ENCODE measurements at places on chromosomes 5 and 9.
A peak's percentile ranks its signal among the peaks of the same experiment; 100 is the strongest.

- peak; percentile 31 for DNase-seq
Measured at GRCh38 chr9:112180387-112180881, 5.3 kb upstream of the SUSD1 start.

DNA sequence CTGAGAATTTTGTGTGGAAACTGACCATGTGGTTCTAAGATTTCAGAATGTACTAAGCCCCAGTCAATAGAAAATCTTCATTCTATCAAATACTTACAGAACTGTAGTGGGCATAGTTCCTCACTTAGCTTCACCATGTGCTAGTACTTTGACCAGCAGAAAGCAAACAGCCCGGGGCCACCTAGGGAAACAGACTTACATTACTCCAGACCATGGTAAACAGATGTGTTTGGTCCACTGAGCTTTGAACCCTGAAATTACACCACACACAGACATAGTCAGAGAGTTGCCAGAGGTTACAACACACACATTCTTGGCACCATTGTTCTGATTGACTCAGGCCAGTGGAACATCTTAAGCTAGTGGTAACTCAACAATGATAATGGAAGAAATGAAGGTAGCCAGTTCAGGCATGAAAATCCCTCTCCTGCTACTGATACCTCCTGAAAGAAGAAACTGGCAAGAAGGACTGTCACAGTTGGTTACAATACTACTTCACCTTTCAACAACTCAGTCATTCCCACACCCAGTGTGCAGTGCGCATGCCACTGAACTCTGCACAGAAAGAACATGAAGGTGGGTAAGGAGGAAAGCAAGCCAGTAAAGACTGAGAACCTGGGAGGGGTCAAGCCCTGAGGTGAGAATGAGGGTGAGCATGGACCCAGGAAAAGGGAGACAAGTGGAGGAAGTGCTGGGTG, 18.7 kb upstream of the LECT2 start:
- no peak for DNase-seq

DNA sequence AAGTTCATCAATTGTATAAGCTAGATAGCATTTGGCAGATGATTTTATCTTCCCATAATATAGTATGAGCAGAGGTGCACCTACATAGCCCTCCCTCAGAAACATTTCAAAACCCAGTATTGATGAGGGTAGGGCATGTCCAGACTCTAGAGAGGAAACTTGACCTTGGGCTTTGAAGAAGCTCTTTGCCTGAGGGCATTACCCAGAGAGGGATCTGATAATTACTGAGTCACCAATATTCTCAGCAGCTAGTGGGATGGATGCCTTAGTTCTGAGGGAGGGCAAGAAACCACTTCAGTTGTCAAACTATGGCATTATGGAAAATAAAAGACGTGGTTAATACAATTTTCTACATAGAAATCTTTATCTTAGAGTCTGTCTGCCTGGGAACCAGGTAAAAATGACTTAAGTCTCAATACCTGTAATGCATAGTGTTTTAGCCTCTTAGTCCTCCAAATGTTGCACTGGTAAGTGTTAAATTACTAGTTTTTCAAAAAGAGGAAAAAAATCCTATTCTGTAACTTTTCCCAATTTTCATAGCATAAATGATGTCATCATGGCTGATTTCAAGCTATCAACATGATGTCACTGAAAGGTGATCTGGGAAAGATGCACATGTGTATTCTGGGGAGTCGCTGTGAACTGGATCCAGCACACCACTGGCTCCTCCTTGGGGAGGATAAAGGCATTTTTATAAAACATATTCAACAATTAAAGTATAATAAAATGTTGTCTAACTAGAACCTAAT, 809.0 kb downstream of the KCTD16 start:
- no peak for DNase-seq

DNA sequence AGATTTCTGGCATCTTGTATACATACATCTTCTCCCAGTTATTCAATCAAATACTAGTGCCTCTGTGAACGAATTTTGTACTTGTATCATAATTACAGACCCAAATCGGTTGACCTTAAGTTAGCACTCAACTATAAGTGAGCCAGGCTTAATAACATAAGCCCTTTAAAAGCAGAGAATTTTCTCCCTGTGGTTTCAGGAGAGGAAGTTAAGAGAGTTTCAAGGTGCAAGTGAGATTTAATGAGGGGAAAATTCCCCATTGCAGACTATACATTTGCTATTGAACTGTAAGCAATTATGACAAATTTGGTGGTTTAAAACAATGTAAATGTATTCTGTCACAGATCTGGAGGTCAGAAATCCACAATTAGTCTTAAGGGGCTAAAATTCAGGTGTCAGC, 261.9 kb upstream of the NREP start:
- no peak for DNase-seq

DNA sequence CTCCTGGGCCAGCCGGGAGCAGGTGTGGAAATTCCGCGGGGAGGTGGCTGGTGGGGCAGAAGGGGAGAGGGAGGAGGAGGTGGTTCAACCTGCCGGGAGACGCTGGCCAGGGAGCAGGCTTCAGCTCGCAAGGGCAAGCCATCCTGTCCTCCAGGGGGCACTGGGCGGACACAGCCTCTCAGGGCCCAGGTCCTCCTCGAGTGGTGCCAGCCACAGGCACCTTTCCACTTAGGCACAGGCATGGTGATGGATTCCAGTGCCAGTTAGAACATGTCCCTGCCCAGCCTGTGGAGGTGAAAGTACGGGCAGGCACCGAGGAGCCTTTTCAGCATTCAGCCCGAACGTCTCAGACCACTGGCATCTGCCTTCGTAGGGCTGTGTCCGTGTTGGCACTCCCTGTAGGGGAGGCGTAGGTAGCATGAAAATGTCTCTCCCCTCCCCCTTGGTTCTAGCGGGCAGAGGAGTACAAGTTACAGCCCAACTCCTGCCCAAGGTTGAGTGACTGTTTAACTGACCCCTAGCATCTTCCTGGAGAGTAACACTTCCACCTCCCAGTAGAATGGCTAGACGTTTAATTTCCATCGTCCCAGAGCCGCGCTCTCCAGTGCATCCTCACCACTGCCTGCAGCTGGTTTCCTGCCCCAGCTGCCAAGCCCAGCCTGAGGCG, 48.9 kb downstream of the DAB2IP start:
- DNase-seq: no peak

- DNase-seq: no peak
Measured at GRCh38 chr9:78028926-78029325, 2.7 kb downstream of the GNAQ start.

DNA sequence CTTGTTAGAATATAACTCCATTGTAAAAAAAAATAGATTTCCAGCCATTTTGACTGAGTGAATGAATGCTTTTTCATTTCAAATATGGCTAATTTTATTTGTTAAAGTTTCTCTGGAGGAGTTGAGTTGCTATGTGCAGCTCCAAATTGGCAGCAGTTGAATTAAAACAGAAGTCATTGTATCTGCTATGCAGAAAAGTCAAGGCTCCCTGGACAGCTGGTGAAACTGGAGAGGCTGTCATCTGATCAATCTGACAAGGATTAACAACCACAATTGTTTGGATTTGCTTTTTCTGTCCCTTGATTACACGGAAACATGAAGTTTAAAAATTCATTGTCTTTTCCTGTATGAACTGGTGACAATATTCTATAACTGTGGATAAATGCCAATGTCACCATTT, 713.9 kb downstream of the EFNA5 start:
- DNase-seq: no peak

DNA sequence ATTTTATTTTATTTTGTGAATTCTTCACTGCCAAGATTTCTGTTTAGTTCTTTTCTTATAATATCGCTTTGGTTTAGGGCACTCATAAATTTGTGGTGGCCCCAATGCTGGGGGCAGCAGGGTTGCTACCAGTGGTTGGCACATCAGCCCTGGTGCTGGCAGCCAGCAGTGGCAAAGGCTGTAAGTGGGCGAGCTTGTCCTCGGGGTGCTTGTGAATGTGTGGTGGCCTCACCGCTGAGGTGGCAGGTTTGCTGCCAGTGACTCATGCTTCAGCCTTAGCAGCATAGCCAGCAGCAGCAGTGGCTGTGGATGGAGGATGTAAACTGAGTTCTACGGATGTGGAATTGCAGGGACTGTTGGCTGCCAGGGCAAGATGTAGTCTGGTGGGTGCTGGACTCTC, 262.9 kb upstream of the DMAC1 start:
- DNase-seq: no peak

GRCh38 chr5:76062502-76063041, 20.6 kb upstream of the SV2C start:
- DNase-seq: no peak

DNA sequence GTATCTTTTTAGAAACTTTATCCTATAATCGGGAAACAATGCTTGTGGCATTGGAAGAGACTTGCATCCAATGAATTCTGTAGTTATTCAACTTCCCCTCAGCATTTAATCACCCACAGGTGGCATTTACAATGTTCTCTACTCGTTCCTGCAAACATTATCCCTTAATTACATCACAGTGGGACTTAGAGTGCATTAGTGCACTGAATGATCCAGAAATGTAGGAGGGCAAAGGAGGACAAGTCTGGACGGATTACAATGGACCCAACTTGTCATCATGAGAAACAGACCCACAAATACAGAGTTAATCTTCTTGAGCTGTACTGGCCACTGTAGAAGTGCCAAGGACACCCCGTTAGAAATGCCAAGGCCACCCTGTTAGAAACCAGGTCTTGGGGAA, 129.1 kb downstream of the DOCK8 start:
- DNase-seq: no peak

DNA sequence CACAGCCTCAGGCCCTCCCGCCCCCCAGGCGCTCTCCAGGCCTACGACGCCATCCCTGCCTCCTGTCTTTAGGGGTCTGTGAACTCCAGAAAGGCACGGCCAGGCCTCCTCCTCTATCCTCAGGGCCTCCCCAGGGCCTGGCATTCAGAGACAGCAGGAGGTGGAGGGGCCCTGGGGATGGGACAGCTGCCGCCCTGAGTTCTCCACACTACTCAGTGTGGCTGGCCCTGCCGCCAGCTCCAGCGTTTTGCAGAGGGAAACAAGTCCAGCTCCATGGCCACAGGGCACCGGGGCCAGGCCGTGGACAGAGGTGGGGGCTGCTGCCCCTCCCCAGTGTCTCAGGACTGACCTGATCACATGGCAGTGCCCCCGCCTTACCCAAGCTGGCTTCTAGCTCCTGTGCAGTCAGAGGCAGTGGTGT, 16.4 kb downstream of the SH3GLB2 start:
- DNase-seq: no peak

DNA sequence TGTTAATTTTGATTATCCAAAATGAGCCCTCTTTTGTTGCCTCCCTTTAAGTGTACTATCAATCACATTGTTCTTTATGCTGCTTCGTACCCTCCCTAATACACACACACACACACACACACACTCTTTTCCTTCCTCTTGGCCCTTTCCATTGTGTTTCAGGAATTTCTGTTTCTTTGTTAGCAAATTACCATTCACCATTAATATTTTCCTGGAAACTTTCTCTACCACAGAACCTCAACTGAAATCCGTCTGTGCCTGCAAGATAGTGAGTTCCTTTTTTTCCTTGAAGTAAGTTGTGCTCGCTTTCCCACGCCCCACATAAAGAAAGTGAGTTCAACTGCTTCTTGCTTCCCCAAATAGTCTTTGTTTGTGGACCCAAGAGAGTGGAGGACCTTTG, 61.8 kb downstream of the SMIM15 start:
- no peak for DNase-seq

DNA sequence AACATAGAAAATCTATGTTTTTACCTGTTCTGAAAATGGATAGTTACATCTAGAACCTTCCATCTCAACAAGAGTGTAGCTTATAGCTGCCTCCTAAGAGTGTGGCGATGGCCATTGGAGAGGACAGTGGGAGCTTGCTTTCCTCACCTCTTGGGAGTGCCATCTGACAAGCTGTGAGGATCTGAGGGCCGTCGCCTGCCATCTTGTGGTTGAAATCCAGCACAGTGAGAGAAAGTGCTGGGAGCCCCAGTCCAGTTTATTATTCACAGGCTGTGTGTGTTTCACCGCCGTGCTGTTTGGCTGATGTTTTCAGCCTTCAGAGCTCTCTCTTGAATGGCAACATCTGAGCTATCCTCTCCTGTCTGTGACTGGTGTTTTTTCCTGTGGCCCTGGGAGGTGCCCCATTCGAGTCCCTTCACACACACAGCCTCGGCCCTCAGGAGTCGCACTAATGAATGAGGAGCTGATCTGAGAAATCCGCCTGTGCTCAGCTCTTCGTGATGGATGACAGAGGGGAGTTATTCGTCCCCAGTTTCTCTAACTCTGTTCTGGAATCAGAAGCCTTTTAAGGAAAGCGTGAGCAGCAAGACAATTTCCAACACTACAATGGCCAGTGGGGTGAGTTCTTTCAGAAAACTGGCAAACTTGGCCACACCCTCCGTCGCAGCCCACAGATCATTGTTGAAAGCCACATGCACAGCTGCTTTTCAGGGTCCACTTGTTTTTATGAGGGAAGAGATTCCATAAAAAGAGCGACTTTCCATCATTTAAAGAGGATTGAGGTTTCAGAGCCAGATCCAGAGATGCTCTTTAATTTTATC, 170.3 kb downstream of the PDZD2 start:
- no peak for DNase-seq

GRCh38 chr5:160369990-160370712, at the start of gene C1QTNF2:
Gene C1QTNF2 (minus strand): TSS chr5:160370626. CDS start chr5:160355011, 15,615 bp downstream.
- DNase-seq: no peak

DNA sequence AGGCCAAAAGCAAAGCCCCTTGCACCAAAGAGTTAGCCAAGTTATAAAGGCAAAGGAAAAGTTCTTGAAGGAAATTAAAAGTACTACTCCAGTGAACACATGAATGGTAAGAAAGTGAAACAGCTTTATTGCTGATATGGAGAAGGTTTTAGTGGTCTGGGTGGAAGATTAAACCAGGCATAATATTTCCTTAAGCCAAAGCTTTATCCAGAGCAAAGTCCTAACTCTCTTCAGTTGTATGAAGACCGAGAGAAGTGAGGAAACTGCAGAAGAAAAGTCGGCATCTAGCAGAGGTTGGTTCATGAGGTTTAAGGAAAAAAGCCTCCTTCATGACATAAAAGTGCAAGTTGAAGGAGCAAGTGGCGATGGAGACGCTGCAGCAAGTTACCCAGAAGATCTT, 3.1 kb upstream of the NUDT12 start:
- no peak for DNase-seq

DNA sequence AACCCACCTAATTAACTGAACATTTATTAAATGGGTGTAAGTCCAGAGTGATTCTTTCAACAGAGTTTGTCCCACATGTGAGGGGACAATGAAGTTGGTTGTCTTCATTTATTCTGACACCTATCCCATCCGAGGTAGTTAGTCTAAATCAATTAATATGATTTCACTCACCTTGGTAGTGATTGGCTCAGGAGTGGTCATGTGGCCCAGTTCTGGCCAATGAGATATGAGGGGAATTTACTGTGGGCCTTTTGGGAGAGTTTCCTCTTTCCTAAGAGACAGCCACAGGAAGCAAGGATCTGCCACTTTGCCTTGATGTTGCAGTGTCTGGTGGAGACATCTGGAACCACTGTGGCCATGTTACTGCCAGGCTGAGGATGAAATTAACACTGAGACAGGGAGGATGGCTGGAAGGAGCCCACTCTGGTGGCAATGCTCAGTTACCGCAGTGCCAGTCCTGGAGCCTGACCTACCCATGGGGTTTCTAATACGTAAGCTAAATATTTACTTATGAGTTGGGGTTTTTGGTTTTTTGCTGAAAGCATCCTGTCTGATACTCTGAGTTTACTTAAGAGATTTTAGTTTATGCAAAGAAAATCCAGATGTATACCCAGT, 118.6 kb downstream of the FGF18 start:
- DNase-seq: no peak

Data from CD4-positive, alpha-beta T cell treated with Interferon gamma for 1 hour (primary cell).